Activated T-cell treated with anti-CD3 and anti-CD28 coated beads for 24 hours (primary cell): ENCODE measurements at places on chromosomes 1 and 21.

- DNase-seq, result no peak
Observed at GRCh38 chr1:111793923-111794322, 38.2 kb downstream of the DDX20 start.

DNA sequence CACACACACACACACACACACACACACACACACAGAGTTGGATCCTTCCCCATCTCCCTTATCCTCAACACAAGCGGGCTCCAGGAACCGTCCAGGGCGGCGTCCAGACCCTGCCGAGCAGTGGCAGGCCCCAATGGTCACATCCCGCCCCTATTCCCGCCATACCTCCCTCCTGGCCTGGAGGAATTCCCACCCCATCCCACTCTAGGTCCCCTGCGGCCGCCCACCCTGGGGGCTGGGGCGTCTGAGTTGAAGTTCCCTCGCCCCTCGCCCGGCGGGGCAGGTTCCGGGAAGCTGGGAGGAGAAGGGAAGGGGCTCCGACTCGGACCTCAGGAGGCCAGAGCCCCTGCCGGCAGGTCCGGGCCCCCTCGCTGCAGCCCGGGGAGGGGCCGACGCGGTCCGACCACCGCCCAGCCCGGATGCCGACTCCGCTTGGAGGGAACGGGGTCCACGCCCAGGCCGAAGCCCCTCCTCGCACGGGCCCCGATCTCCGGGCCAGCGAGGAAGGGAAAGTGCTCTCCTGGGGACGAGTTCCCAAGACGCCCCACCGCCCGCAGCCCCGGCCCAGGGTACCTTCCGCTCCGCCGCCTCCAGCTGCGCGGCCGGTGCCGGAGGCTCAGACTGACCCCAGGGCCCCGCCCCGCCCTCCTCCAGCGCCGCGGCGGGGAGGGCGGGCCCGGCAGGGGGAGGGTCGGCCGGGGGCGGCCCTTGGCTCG, at the start of gene RHOC:
Gene RHOC, minus strand, starts transcription at position 623 of the 716 bp plus-strand sequence. CDS start 3,328 bp downstream, outside the sequence.
- no peak for DNase-seq

- no peak for DNase-seq
Observed at GRCh38 chr1:174491606-174492005, 43.8 kb downstream of the GPR52 start.

DNA sequence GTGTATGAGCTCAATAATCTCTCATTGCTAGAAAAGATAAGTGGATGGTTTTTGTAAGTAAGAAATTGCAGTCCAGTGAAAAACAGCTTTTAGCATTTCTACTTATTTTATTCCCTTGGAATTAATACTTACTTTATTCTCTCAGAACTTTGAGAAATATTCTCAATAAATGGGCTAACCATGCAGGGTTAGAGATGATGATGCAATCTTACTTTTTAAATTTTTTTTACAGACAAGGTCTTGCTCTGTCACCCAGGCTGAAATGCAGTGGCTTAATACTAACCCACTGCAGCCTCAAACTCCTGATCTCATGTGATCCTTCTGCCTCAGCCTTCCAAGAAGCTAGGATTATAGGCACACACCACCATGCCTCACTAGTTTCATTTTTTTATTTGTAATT, 440.8 kb upstream of the ZP4 start:
- DNase-seq, result no peak

- no peak for DNase-seq
Observed at GRCh38 chr1:237684236-237684635, 206.5 kb downstream of the ZP4 start.

- DNase-seq, result no peak
Observed at GRCh38 chr21:39730418-39731157, 14.4 kb upstream of the IGSF5 start.

- no peak for DNase-seq
Observed at GRCh38 chr21:25967181-25967900, 203.2 kb downstream of the APP start.

DNA sequence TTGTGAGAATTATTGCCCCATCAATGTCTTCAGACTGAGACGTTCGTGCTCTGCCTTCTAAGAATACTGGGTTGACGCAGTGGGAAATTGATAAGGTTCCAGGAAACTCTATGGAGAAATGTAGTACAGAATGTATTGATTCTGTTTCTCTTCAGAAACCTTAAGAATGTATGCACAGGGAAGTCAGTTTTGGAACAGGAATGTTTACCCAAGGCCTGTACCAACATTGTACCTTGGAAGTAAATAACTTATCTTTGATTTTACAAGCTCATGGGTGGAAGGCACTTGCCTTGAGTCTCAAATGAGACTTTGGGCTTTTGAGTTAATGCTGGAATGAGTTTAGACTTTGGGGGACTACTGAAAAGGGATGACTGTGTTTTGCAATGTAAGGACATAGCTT, 59.5 kb upstream of the PCP4 start:
- DNase-seq, result no peak

DNA sequence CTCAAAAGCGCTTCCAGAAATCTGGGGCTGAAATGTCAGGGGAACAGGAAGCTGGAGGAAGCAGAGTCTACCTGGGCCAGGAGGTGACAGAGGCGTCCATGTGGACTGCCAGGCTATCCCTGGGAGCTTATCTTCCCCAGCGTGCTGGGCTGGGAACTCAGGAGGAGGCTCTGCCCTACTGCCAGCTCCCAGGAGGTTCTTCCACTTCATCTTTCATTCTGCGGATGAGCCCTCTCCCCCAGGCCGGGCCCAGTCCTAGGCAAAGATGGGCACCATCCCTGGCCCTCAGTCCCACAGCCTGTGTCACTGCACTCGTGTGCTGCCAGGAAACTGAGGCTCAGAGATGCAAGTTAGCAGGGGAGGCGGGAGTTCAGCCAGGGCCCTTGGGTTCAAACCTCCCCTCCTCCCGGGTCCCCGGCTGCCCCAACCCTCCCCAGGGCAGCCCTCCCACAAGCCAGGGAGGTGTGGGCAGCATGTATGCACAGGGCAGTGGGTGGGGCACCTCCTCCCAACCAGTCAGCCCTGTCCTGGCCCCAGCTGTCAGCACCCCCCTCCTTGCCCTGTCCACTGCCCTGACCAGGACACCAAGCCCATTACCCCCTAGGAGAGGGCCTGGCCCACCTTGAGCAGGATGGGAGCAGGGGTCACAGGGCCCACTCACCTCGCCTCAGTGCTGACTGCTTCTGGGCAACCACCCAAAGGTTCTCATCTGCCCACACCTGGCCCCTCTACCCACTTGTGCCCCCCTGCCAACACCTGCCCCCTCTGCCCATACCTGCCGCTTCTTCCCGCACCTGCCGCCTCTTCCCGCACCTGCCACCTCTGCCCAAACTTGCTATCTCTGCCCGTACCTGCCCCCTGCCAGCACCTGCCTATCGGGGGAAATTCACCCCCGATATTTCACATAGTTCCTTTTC, 226.0 kb downstream of the NPHP4 start:
- no peak for DNase-seq

DNA sequence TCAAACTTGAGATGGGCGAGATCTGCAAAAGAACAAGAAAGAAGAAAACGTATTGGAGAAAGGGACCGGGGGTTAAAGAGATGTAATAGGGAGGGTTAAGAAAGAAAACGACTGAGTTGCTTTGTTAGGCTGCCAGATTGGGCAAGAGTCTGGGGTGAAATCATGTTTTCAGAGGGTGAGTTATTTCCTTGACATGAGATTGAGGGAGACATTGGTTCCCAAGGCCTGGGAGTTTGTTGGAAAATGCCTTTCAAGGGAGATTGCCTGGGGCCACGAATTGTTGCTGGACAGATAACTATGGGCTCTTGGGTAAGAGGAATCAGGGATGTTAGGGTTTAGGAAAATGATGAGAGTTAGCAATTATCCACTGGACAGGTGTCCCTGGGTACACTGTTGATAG, 776 bp upstream of the CADM3 start:
- no peak for DNase-seq

GRCh38 chr1:117044217-117044616, 15.9 kb upstream of the TTF2 start:
- no peak for DNase-seq

- DNase-seq, result no peak
Observed at GRCh38 chr1:19689085-19689757, 24.5 kb downstream of the HTR6 start.

- no peak for DNase-seq
Observed at GRCh38 chr21:33247599-33247998, 17.9 kb downstream of the IFNAR2 start.

DNA sequence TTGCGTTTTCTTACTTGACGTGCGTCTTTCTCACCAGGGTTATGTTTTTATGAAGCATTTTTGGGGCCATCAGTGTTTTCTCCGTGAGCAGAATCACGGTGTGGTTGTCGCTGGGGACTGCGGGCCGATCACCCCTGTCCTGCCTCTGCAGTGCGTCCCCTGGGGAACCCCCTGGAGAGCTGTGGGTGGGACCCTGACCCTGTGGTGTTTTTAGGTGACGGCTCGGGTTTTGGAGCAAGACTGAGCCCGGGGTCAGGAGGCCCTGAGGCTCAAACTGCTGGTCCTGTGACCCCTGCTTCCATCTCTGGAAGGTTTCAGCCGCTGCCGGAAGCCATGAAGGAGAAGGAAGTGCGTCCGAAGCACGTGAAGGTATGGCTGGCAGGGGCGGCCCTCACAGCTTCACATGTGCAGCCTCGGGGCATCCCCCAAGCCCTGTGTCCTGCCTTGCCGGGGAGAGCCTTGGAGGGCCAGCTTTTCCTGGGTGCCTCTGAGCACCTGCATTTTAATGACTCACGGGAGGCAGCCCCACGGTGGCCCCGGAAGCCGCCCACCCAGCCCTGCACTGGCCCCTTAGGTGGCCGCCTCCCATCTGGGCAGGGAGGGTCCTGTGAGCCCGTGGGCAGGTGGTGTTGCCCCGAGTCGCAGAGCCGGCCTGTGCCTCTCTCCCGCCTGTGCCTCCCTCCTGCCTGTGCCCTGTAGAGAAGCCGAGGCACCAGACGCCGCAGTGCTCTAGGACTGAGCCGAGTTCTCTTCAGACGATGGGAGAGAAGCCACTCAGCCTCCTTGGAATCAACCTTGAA, 36.7 kb upstream of the DIP2A start:
- DNase-seq, result no peak

- DNase-seq, result no peak
Observed at GRCh38 chr1:220894025-220894923, 15.0 kb downstream of the HLX start.

GRCh38 chr1:111082421-111083203, 57.3 kb downstream of the DRAM2 start:
- no peak for DNase-seq

GRCh38 chr21:36072453-36073162, 2.8 kb downstream of the CBR1 start:
- no peak for DNase-seq

DNA sequence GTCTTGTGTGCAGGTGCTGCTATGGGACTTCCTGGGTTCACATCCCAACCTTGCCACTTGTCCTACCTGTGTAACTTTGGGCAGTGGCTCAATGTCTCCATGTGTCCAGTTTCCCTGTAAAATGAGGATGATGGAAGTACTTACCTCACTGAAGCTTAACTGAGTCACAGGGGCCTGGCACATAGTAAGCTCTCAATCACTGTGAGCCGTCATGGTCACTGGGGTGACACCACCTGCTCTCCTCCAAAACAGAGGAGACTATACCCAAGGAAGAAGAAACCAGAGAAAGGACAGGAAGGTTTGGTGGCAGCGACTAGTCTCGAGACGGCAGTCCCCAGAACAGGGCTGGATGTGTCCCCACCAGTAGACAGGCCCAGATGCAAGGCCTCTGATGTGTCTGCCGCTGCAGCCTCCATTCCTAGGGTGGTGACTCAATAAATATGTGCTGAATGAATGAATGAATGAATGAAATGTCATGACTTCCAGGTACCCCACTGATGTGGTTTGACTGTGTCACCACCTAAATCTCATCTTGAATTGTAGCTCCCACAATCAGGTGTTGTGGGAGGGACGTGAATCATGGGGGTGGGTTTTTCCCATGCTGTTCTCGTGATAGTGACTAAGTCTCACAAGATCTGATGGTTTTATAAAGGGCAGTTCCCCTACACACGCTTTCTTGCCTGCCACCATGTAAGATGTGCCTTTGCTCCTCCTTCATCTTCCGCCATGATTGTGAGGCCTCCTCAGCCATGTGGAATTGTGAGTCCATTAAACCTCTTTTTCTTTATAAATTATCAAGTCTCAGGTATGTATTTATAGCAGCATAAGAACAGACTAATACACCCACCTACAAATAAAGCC, 13.0 kb upstream of the LRP8 start:
- DNase-seq, result peak; percentile 34

GRCh38 chr1:2504949-2505272, 21.5 kb downstream of the PANK4 start:
- DNase-seq, result no peak

GRCh38 chr1:67429528-67430357, 459 bp downstream of the SERBP1 start:
- peak; percentile 28 for DNase-seq

DNA sequence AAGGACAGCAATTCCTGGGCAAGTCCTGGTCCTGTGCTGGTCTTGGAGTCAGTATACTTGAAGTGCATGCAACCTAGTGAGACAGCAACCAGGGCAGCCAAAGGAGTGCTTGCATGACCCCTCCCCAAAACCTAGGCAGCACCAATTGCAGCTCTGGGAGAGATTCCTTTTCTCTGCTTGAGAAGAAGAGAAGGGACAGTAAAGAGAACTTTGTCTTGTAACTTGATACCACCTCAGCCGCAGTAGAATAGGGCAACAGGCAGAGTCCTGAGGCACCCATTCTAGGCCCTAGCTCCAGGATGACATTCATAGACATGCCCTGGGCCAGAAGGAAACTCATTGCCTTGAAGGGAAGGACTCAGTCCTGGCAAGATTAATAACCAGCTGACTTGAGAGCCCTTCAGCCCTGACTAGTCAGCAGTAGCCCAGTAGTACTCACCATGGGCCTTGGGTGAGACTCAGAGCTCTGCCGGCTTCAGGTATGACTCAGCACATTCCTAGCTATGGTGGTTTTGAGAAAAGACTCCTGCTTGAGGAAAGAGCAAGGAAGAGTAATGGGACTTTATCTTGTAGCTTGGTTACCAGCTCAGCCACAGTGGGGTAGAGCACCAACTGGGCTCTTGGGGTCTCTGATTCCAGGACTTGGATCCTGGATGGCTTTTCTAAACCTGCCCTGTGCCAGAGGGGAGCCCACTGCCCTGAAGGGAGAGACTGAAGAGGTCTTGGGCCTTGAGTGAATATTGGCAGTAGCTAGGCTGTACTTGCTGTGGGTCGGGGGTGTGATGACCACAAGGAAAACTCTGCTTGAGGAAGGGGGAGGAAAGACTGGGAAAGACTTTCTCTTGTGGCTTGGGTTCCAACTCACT, 51.7 kb upstream of the ACADM start:
- no peak for DNase-seq
